ENCODE measurements at places on chromosomes 4 and X.

GRCh38 chrX:115311139-115311538 is 21.6 kb downstream of the LUZP4 start:
- DNase-seq: no peak

GRCh38 chrX:25144043-25144940 is 128.5 kb upstream of the ARX start:
- no peak for DNase-seq

DNA sequence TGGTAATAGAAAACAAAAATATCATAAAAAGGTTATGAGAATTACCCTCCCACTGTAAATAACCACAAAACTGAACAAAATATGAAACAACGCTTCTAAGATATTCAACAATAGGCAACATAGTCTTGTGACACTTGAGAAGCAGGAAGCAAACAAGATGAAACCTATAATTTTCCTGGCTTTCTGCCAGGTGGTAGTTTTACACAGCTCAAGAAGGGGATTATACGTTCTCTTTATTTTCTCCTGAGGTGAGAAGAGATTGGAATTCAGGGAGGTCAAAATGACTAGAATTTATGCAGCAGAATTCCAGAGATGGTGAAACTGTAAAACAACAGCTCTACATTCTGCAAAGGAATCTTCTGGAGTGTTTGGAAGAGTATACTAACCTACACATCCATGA is 186.0 kb downstream of the HHIP start:
- no peak for DNase-seq

GRCh38 chrX:14095702-14096101 is 66.0 kb upstream of the GEMIN8 start:
- no peak for DNase-seq

DNA sequence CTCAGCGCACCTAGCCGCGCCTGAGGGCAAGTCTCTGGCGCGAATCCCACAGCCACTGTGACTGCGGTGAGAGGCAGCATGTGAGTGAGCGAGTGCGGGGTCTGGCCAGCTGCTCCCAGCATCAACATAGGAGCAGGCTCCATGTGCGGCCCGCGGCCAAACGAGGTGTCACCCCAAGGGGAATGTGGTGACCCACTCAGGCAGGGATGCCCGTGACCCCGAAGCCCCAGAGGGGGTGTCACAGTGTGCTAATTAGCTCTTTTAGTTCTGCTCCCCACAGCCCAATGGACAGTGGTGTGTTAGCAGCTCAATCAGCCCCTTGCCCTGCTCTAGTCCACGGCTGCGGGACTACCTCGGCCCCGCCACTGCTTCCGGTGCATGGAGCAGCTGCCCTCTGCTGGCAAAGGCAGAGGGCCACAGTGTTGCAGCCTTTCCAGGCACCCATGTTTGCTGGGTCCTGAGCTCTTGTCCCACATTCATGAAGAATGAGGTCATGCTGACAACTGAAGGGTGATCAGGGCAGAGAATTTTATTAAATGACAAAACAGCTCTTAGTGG is 61.4 kb downstream of the AGA start:
- DNase-seq: no peak

GRCh38 chr4:16677001-16677944 is 221.2 kb downstream of the LDB2 start:
- no peak for DNase-seq

DNA sequence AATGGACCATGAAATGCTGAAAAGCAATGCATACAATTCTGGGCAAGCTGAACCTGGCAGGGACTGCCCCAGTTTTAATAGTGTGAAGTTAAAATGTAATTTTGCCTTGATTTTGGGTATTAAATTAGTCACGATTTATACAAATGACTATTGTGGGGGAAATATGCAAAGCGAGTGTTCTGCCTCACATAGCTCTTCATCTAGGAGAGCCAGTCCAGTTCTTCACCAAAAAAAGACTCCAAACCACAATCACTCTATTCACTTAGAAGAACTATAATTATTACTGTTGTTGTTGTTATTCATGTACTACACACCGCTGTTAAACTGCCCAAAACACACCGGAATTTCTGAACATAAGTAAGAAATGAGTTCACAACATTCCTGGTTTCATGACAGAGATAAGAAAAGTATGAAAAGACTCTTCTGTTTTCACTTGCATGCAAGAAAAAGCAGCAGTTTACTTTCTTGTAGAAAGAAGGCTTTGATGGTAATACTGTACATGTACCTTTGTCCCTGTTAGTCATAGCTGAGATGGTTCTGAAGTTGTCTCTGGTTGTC is 101.9 kb downstream of the QRFPR start:
- DNase-seq: no peak

- peak; percentile 87 for DNase-seq
Measured at GRCh38 chr4:186144198-186144945, 39.9 kb downstream of the FAM149A start.

GRCh38 chr4:155999725-156000124 is 46.1 kb upstream of the CTSO start:
- DNase-seq: no peak

GRCh38 chr4:148116264-148116663 is 325.9 kb downstream of the NR3C2 start:
- DNase-seq: no peak

DNA sequence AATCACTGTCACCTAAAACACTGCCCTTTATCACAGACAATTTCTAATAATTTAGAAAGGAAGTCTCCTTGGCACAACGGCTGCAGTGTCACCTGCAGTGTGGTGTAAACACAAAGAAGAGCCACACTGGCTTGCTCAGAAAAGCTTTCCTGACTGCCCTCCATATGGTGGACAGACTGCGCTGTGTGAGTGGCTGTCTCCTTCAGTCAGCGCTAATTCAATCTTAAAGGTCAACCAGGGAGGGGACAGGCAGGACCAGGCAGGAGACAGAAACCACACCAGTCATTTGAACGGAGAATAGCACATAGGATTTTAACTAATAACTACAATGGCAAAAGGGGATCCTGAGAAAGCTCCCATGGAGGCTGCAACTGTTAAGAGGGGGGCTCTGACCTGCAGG is 132.1 kb downstream of the NSUN7 start:
- DNase-seq: no peak

- no peak for DNase-seq
Measured at GRCh38 chr4:139933541-139933940, 220.4 kb downstream of the MAML3 start.

DNA sequence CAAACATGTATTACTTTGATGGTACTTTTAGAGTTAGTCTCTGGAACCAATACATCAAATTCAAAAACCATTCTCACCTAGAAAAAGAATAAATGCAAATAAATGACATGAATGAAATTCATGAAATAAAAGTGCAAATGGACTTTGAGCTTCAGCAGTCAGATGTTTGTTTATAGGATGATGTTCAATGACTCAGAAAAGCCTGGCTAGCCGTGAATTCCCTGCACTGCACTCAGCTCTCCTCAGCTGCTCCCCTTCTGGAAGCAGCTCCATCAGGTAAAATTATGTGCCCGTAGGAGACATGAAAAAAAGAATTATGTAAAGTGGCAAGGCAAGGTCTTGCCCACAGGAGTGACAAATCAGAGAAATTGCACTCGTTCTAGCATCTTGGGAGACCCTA is 390.6 kb downstream of the GPM6A start:
- DNase-seq: no peak

Measured in left forelimb (tissue), 1 donor.